ENCODE measurements at places on chromosomes 5 and 9.

- DNase-seq: no peak
These were observed 103.2 kb upstream of the IL7R start for GRCh38 chr5:35753500-35753899.

GRCh38 chr9:75149841-75150241 lies 61.5 kb downstream of the OSTF1 start:
- DNase-seq: no peak

DNA sequence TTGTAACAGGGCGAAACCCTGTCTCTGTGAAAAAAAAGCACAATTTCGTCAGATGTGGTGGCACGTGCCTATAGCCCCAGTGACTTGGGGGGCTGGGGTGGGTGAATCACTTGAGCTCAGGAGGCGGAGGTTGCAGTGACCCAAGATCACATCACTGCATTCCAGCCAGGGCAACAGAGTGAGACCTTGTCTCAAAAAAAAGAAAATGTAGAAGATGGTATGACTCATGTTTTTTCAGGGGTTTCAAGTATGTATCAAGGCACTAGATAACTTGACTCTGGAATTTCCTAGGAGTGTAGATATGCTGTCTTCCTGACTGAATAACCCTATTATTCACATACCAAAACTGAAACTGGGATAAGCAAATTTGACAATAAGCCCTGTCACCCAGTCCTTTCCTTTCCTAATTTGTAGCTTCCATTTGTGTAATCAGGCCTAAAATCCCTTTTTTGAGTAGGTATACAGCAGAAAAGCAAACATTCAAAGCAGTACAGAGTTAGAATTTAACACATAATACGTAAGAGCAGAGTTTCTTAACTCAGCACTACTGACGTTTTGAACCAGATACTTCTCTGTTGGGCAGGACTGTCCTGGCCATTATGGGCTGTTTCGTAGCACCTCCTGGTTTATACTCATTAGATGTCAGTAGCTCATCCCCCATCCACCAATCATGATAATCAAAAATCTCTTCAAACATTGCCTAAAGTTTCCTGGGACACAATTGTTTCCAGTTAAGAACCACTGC lies 17.3 kb upstream of the ANKRD18B start:
- no peak for DNase-seq

DNA sequence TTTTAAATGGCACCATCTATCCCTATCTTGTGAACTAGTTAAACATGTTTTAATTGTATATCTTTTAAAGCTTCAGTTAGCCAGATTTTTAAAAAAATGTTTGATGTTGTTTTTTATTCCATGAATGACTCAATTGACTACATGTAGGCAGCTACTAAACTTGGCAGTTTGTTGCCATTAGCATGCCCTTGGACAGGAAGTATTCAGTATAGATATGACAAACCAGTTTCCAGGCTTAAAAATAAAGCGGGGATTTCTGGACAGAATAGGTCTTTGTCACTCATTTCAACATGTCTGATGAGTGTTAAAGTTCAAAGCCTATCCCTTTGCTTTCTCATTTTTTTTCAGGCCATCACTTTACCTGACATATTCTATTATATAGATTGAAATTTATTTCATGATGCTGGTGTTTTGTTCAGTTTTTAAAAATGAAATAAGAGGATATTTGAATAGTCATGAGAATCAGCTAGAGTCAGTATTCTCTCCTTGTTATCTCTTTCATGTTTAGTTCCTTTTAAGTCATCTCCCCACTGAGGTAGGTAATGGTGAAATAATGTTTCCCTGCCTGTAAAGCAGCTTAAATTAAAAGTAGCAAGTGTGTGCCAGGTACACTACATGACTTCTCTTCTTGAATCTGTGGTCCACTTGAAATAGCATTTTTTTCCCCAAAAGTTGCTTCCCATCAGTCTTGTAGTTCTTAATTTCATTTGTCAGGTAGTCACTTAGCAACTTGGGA lies 11.9 kb downstream of the TNFAIP8 start:
- no peak for DNase-seq

GRCh38 chr9:117459913-117460312 lies 45.1 kb upstream of the ASTN2 start:
- DNase-seq: no peak

- no peak for DNase-seq
These were observed 105.1 kb downstream of the EHMT1 start for GRCh38 chr9:137723783-137724445.

DNA sequence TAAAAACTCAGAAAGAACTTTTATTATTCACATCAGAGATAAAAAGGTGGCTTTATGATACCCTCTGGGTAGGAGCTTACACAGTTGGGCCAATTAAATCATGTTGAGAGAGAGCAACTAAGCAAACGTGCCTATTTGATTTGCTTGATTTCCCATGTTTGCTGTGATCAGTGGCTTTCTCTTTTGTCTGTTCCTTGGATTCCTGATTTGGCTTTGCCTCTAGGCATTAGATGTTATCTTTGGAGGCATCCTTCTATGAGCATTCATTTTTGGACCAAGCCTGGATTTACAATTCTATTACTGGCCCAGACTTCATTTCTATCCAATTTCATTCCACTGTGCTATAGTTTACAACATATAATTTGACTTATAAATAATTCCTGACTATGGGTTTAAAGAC lies 35.9 kb downstream of the VCAN start:
- no peak for DNase-seq

DNA sequence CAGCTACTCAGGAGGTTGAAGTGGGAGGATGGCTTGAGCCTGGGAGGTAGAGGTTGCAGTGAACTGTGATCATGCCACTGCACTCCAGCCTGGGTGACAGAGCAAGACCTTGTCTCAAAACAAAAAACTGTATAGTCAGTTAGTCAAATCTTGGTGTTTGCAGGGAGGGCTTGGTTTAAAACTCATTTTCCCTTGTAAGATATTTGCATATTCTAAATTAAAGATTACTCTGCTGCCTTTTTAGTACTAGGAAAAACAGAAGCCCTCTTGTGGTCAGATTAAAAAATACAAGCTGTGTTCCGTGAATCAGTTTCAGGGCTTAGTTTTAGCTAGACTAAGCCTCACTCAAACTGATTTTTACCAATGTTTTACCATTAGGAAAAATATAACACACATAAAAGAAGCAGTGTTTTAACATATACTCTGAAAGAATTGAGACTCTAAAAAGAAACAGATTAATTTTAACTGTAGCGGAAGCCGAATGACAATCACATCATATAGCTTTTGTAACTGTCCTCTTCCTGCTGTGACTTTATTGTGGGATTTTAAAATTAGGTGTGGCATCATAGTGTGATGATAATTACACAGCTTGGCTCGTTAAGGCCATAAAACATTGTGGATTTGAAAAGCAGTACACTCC lies 84.9 kb upstream of the BASP1 start:
- DNase-seq: no peak

GRCh38 chr5:57804007-57804444 lies 321.4 kb upstream of the ACTBL2 start:
- DNase-seq: no peak

DNA sequence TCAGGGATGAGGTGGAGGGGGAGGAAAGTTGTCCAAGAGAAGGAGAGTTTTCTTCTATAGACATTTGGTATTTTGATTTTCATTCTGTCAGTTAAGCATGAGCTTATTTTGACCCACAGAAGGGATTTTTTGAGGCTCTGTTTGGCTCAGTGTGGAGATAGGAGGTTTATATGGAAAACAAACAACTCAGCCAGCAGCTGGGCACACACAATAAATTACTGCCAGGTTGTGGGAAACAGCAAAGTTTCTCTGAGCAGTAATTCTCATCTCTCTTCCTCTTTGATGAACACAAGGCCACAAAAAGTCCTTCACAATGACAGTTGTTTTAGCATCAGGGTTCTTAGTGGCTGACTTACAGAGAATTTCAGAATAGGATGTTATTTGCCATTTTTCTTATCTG lies 486.1 kb downstream of the KDM4C start:
- no peak for DNase-seq

- DNase-seq: no peak
These were observed 1034.0 kb downstream of the TLE4 start for GRCh38 chr9:80605793-80606192.

DNA sequence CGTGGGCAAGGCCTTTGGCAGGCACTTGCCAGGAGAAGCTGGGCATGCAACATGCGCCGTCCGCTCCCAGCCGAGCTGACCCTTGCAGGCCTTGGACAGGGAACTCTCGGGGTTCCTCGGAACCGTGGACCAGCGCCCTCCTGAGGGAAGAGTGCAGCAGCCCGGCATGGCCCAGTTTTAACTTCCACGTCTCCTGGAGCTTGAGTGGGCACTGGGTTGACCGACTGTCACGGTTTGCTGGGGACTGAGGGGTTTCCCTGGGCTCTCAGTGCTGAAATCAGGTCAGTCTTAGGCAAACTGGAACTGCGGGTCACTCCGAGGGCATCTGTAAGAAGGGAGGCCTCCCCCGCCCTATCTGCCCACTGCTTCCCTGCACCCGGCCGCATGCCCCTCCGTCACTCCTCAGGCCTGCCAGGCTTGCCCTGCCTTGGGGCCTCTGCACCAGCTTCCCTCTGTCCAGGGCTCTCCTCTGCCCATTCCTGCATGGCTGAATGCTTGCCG lies 87.0 kb upstream of the PHYKPL start:
- DNase-seq: no peak

DNA sequence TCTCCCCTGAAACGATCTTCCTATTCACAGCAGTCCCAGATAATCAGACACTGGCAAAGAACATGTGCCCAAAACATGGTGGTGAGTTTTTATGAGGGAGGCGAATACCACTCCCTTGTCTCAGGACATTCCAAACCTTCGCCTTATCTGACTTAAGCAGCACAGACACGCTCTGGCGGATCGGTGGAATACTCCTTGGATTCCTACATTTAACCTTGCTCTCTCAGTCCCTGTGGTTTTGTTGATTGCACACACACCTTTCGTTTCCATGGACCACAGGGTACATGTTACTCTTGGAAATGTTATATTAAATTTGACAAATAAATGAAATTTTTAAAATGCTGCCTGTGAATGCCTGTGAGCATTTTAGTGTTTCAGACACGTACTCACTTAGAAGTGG lies 87.8 kb upstream of the CPEB4 start:
- no peak for DNase-seq

DNA sequence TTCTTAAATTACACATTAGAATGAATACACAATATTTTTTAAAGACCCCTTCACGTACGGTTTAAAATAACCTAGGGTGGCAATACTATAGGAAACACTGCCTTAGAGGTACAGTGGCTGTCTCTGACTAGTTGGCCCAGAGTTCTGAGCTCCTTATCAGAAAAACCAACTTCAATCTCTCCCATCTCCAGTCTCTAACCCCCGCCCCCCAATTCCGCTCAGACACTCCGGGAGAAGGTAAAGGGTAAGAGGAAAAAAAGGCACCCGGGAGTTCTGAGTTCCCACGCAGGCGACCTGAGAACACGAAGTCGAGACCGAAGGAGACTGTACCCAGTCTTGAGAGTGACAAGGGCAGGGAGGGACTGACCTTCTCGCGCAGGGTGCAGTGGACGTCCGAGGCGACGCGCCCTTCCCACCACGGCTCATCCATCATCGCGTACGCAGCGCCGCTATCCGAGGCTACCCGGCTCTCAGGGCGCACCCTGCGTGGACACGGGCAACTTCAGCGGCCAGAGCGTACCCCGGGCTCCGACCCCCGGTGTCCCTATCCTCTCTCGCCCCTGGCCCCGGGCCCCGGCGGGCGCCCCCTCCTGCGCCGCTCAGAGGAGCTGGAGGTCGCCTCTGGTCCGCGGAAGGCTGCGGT lies 752 bp downstream of the CCNJL start:
- no peak for DNase-seq

DNA sequence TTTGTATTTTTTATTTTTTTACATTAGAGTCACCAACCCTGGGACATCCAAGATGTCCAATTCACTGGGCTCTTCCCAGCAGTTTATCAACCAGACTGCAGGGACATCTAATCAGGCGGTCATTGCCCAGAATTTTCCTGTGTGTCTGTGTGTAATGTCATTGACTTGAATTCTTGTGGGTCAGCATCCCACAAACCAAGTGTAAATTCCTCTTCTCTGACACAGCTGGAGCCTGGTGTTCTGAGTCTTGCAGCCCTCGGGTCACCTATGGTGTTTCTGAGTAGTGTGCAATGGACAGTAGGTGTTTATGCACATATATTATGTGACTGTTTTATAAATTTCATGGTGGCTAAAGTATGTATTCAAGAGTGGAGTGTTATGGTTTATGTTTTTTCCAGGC lies 815.7 kb downstream of the SEMA5A start:
- no peak for DNase-seq

DNA sequence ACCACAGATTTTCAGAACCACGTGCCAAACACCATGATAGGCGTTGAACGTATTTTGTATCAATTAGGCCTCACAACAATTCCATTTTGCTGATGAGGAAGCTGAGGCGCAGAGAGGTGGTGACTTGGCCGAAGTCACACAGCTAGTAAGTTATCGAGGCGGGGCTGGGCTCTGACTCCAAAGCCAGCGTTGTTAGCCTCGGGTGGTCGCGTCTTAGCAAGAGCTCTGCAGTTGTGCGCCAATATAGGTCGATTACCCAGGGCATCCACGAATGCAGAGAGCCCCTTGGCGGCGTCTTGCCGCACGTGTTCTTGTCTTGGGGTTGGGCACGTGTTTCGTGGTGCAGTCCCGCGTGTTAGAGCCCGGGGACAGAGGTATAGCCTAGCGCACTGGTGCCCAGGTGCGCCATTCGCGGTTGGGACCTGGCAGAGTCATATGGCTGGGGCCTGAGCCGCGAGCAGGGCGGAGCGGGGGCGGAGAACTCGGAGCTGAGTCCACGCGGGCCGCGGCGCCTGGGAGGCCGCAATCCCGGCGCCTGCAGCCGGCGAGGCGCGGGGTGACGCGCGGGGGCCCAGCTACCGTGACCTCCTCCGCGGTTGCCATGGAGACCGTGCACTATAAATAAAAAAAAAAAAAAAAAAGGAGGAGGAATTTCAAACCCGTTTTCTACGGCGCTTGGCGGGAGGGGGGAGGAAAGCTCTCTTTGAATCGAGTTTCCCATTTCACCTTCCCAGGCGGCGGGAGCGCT lies 62.3 kb downstream of the CXXC5 start:
- peak; percentile 59 for DNase-seq

GRCh38 chr5:78318337-78318736 lies 23.8 kb upstream of the AP3B1 start:
- DNase-seq: no peak

DNA sequence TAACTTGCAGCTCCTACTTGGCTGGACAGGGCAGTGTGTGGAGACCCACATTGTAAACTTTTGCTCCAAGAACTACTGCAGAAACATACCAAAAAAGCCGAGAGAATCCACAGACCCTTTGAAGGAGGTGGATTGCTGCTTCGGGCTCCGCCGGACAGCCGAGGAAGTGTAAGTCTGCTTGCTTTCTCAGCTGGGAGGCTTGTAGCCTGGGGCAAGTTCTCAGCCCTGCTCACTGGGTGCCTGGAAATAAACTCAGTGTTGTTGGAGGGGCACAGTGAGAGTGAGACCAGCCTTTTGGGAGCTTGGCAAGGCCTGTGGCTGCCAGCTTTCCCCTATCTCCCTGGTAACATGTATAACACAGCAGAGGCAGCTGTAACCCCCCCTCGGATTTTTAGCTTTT lies 215.6 kb downstream of the SYK start:
- DNase-seq: no peak

DNA sequence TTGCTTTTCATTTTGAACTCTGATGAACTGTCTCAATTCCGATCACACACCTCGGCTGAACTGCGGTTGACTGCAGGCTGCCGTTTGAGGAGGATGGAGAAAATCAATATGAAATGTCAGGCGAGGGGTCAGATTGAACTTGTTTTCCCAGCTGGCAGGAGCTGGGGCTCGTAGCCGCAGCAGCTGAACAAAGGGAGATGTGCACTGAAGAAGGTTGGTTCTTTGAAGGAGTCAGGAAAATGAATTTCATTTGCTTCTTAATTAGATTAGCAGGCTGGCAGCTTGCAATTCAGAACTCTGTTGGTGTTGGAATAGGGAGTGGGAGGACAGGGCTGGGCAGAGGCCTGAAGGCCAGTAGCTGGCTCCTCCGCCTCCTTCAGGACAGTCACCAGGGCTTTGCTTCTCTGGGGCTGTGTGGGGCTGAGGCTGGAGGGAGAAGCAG lies 117.4 kb upstream of the GPR151 start:
- DNase-seq: no peak

All from activated CD8-positive, alpha-beta memory T cell treated with anti-CD3 and anti-CD28 coated beads for 1 hour (primary cell).